ENCODE measurements at places on chromosomes 7 and 10. TPM values are rescaled to one million over a fixed set of nuclear protein-coding genes. Genes with fewer than 3 reads are reported as not detected.

DNA sequence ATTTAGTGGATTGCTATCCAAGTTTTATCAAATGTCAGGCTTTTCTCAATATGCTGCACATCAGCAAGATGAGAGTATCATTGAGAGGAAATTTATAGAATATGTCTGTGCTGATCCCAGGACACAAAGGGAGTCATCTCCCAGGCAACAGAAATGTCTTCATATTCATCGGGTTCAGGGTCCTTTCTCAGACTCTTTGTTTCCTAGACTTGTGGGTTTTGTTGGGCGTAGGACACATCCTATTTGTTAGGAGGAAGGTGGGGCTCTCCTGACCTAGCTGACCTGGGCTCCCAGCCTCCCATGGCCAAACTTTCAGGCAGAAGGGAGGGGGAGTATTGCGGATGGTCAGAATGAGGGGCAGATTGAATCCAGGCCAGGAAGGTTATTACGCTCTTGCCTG is 22.9 kb upstream of the NPS start:
- DNase-seq: no peak

DNA sequence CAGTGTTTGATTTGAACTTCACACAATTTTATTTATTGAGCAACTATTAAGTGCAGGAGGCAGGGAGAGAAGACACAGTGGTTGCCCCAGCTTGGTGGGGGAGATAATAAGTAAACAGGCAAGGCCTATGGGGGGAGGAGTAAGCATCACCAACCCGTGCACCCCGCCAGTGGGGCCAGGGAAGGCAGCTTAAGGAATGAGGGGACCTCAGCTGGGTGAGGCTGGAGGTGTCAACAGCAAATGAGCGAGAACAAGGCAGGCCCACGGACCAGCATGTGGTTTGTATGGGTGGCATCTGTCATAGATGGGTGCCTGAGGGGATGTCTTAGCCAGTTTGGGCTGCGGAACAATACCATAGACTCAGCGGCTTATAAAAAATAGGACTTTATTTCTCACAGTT is 24.1 kb upstream of the CRHR2 start:
- DNase-seq: no peak

DNA sequence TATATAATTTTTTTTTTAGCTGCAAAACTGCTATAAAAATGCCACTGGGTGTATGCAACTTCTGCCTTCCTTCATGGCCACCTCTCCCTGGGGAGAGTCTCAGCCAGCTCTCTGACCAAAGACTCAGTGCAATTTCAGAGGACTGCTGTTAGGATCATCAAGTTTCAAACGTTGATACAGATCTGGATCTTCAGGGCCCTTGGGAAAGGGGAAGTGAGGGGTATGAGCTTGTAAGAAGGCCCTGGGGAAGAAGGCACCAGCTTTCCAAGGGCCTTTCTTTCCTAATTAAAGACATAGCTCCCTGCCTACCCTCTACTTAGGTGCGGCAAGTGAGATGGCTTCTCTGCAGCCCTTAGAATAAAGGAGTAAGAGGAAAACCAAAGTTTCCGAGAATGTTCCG is 130.4 kb downstream of the CUL2 start:
- DNase-seq: no peak

GRCh38 chr10:114729103-114729659 is 71.1 kb upstream of the ABLIM1 start:
- DNase-seq: no peak

DNA sequence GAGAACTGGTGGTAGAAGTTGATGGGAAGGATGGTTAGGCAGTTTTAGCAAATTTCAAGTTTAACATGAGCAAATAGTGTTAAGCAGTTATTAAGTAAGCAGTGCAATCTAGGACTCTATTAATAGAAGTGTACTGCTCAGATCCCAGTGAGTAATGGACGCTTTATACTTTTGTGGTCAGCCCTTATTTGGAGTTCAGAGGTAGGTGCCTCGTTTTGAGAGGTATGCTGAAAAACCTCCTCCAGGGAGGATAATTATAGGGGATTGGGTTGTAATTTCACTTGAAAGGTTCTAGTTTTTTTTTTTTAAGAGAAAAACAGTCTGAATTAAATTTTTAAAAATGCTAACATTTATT is 33.5 kb upstream of the CCDC7 start:
- no peak for DNase-seq

GRCh38 chr7:151157645-151158329 is 9.7 kb downstream of the GBX1 start:
- peak; percentile 42 for DNase-seq

DNA sequence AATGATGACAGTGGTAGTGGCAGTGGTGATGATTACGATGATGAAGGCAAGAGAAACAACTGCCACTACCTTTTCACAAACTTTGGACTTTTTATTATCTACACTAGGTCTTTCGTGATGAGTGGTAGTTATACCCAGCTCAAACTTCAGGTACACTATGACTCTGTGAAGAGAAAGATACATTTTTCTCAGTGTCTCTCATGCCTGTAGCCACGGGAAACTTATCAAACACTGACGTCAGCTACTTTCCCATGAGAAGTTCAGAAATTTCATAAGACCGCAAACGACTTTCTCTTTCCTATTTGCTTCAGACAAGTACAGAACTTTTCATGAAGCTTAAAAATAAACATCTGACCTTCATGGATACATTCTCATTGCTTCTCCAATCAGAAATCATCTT is 57.0 kb downstream of the CALD1 start:
- no peak for DNase-seq

- no peak for DNase-seq
These were observed 102.6 kb downstream of the DLG5 start for GRCh38 chr10:77823811-77824542.

- no peak for DNase-seq
These were observed 80.8 kb downstream of the TMEM130 start for GRCh38 chr7:98788966-98789365.

- peak; percentile 41 for DNase-seq
These were observed 16.5 kb upstream of the INPP5A start for GRCh38 chr10:132521041-132521465.

DNA sequence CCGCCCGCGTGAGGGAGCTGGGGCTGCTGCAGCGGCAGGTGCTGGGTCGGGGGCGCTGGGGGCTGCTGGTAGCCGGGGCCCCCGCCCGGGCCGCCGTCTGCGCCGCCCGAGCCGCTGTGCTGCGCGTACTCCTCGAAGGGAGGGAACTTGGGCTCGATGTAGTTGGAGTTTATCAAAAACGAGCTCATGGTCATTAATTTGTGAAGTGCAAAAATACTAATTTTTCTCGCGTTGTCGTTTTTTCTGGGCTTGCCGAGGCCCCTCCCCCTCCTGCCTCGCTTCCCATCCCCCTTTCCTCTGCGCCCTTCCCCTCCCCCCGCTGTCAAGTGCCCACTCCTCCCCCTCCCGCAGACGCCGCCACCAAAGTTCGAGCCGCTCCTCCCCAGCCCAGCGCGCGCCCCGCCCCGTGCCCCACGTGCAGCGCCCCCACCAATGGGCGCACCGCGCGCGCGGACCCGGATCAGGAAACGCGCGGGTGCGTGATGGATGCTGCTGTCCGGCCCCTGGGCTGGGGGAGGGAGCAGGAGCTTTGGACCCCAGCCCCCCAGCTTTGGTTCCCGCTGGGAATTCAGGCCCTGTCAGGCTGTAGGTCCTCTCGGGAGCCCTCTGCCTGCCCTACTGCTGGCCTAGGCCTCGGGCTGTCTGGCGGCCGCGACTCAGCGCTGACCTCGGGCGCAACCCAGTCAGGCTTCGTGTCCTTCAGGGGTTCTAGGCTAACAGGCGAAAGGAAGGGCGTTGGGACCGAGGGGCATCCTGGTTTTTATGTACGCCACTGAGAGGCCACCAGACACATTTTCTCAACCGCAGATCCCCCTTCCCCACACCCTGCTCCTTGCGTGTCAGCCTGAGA is at the start of gene HOXA4:
TSS of gene HOXA4 (minus strand) at position 218 of the 850 bp plus-strand sequence. CDS start at position 194, 24 bp downstream.
- peak; percentile 89 for DNase-seq

- DNase-seq: no peak
These were observed 18.7 kb downstream of the KIFBP start for GRCh38 chr10:69007260-69007659.

DNA sequence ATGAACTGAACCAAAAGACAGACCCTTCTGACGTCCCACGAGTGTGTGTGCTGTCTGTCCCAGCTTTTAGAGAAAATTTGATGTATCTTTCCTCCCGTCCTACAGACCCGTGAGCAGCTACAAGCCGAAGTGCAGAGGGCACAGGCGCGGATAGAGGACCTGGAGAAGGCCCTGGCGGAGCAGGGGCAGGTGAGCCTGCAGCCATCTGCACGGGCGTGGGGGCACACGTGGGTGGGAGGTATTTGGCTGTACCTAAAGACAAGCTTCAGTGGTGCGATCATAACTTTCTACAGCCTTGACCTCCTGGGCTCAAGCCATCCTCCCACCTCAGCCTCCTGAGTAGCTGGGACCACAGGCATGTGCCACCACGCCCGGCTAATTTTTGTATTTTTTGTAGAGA is 41.7 kb upstream of the DPYSL4 start:
- DNase-seq: no peak

DNA sequence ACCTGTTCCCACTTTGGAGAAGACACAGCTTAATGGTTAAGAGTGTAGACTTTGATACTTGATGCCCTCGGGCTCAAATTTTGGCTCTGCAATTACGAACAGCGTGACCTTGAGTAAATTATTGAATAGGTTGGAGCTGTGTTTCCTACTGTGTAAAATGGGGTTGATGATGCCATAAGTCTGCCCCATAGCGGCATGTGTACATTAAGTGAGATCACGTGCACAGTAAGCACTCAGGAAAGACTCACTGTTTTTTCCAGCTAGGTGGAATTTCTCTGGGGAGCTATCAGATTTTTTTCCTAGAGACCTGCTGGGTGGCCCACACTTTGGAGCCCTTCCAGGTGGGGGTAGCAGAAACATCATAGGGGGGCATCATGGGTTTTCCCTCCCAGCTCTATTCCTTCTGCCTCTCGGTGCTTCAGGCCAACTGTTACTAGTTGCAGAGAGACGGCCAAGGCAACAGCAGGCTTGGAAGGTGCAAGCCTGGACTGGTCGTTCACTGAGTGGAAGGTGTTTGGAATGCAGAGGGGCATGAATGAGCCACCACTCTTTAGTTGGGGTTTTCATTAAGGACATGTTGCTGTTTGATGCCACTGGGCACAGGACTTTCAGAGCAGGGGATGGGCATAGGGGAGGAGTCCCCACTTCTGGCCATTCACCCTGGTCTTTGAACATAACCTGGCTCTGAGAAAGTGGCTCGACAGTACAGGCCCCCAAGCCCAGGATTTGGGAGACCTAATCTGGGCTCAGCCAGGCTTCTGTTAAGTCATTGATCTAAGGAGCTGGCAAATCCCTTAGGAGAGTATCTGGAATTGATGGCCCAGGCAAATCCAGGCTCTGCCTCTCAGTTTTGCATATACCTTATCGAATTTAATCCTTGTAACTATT is 64.0 kb downstream of the SYPL1 start:
- DNase-seq: no peak

GRCh38 chr10:60572511-60573194 is 183.0 kb upstream of the ANK3 start:
- DNase-seq: peak; percentile 81

DNA sequence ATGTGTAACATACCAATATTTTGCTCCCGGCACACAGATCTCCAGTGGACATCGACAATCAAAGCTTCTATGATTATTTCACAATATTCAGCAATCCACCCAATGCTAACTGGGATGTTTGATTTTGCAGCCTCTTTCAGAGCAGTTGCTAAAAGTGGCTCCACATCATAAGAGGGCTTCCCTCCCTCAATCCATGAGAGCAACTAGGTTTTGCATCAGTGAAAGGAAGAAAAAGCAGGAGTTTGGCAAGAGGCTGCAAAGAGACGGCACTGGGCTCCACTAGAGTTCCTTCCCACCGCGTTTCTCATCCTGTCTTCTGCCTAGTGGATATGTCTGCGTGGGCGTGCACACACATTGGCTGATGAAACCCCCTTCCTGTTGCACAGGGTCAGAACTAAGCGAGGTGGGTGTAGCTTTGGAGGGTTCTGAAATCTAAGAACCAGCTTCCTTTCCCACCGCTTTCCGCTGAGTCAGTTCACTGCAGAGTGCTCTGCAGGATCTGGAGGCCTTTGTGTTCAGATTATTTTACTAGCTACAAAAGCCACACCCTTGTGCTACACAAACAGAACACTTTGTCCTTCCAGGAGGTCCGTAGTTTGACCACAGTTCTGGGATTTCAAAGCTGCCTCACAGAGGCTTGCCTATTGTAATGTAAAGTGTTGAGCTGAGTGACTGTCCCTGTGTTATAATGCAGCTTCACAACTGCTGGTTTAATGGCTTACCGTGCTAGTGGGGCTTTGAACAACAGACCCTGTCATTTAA is 28.1 kb downstream of the ARL4A start:
- peak; percentile 82 for DNase-seq

DNA sequence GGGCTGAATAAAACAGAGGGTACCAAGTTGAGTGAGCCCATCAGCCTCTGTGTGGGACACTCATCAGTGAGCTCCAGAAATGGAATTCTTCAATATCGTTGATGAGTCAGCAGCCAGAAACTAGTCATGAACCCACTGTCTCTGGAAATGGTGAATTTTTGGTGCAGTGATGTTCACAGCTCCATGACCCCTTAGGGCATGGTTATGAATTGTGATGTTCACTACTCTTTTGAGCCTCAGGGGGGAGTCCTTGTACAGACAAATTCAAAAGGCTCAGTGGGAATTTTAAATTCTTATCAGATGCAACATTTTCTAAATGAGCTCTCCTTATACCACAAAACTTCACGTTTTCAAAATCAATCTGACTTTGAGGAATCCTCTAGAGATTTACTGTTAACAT is 335.7 kb downstream of the PHTF2 start:
- no peak for DNase-seq

DNA sequence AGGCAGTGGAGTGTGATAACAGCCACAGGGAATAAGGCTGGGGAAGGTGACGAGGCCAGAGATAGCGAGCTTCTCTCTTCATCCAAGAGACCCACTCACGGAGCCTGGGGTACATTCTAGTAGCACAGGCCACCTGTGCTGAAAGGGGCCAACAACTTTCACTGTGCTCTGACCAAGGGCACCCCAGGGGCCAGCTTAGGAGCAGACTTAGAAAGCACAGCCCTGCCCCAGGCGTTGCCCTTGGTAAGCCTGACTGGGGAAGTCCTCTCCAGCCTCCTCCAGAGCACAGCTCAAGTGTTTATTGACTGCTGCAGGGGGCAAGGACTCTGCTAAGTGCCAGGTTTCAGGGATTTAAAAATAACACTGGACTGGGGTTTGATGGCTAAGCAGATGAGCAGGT is 44.7 kb downstream of the EBF3 start:
- no peak for DNase-seq

- DNase-seq: no peak
These were observed 60.0 kb downstream of the VSTM4 start for GRCh38 chr10:49055221-49055849.

DNA sequence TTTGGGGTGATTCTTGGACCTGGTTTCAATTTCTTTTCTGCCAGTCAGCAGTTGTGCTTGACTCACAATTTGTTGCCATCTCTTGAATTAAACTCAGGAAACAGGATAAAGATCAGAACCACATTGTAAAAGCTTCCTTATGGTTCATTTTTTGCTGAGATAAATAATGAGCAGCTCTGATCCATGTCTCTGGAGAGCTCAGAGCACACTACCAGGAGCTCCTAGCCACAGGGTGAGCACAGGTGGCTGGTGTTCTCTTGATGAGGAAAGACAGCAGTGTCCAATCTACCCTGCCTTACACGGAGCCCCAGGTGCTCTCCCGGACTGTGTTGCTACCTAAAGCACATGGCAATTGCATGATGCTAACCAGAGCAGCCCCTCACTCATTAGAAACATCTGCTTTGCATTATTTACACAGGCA is 17.2 kb upstream of the FAM170B start:
- no peak for DNase-seq

- no peak for DNase-seq
These were observed 1.3 kb downstream of the ANKRD16 start for GRCh38 chr10:5888351-5888750.

Gene MKX
- 0.17 TPM for total RNA-seq

Gene PRSS37
- not detected for total RNA-seq

Gene PNLIP
- not detected for total RNA-seq

Gene CYP26C1
- 0.44 TPM for total RNA-seq

Data from endodermal cell (in vitro differentiated cells).